DMS 273 treated with DMSO at 0.1 percent for 48 hours (cell line): ENCODE measurements at places on chromosomes 2 and 18.
A peak's percentile ranks its signal among the peaks of the same experiment; 100 is the strongest.

DNA sequence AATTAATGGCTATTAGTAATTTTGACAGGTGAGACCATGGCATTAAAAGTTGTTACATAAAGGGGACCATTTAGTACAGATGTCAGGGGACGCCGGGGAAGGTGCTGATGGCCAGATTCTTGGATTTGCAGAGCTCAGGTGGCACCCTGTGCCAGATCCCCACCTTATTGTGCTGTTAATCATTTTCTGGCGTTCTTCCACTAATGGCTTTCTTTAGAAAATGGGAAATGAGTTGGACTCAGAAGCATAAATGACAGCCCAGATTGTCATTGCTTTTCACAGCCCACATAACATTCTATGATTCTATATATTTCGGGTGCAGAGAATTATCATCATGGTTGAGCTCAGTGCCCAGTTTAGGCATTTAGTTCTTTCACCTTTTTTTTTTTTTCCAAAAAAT lies 257.2 kb upstream of the TCF4 start:
- DNase-seq, result no peak

- DNase-seq, result no peak
Observed at GRCh38 chr2:33314541-33314940, 161.9 kb upstream of the RASGRP3 start.

DNA sequence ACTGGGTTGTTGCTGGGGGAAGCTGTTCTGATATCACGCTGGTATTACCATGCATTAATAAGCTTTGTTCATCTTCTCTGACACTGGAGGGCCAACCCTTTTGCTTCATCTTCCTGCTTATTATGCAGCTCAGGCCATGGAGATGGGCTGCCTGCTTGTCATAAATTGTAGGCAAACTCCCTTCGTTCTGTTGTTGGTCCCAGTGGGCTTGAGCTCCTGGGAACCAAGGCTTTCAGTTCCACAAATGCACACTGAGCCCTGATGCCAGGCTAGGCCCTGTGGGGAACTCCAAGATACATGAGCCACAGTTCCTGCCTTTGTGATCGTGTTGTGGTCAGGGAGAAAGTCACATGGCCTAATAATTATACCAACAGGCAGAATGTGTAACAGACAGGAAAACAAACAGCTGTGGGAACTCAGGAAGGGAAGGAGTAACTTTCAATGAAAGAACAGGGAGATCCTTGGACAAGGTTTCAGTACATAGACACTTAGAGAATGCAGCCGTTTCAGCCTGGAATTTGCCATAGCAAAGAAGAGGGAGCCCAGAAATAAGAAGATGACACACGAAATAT lies 49.0 kb upstream of the BCL2L11 start:
- DNase-seq, result no peak

- DNase-seq, result peak; percentile 63
Observed at GRCh38 chr2:159613651-159614285, 2.6 kb downstream of the BAZ2B start.

GRCh38 chr2:37020212-37020886 lies 54.0 kb upstream of the STRN start:
- DNase-seq, result no peak

DNA sequence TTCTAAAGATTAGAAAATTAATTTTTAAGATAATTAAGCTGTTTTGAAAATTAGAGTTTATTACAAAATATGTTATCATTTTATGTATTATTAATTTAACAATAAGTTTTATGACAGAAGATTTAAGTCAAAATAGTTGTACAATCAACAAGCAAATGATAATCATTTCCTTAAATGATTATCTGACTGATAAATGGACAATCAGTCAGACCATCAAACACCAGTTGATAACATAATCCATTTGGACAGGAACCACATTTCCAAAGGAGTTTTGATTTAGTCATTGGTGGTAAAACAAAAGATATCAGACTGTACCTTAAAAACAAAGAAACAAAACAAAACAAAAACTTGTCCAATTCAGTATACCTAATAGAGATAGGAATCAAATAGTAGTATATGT lies 1.9 kb downstream of the TFPI start:
- no peak for DNase-seq

GRCh38 chr2:47946593-47946992 lies 40.3 kb upstream of the FBXO11 start:
- peak; percentile 94 for DNase-seq

GRCh38 chr2:28564346-28564745 lies 68.5 kb downstream of the PLB1 start:
- no peak for DNase-seq

DNA sequence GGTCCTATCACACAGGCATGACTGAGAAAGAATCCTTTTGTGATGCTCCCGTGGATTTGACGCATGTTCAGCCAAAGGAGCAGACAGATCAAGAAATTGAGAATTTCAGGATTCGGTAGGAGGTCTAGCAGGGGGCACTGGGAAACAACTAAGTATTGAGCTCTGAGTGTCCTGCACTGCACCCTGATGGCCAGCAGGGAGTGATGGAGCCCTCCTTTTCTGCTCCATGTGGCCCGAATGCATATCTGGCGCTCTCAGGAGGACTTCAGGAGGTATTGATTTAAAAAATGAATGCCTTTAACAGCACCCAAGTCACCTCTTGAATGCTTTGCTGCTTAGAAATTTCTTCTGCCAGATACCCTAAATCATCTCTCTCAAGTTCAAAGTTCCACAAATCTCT lies 58.0 kb downstream of the ZNF519 start:
- peak; percentile 7 for DNase-seq

DNA sequence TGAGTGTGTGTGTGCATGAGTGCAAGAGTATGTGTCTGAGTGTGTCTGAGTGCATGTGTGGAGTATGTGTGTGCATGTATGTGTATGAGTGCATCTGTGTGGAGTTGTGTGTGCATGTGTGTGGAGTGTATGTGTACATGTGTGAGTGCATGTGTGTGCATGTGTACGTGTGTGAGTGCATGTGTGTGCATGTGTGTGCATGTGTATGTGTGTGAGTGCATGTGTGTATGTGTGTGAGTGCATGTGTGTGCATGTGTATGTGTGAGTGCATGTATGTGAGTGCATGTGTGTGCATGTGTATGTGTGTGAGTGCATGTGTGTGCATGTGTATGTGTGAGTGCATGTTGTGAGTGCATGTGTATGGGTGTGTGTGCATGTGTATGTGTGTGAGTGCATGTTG lies 23.7 kb downstream of the TOGARAM2 start:
- no peak for DNase-seq

DNA sequence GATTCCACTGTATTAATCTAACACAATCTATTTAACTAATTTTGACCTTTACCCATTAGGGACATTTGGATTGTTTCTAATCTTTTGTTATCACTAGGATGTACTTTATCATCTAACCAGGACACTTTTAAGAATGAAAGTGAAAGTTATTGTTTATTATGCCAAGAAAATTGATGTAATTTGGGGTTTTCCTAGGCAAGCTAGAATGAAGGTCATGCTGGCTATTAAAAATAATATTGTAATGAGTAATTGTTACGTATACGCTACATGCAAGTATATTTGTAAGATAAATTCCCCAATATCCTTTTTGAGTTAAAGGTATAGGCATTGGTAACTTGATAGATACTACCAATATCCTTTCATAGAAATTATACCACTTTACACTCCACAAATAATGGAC lies 74.6 kb downstream of the COL5A2 start:
- no peak for DNase-seq

- no peak for DNase-seq
Observed at GRCh38 chr18:60329131-60329530, 43.4 kb downstream of the MC4R start.

DNA sequence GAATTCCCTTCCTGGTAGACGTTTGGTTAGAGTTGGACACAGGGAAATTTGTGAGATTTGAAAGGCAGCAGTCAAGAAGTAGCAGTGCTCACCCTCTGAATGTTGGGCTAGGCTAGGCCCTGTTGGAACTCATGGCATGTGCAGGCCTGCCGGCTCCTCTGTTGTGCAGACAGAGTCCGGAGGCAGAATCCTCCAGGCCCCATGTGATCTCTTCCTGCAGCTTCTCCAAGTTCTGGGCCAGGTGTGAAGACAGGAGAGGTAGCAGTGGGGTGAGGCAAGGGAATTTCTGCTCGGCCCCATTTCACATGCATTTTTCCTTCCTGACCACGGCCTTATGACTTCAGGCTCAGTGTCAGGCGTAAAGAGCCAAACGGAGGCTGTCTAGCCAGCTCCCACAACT lies 36.9 kb upstream of the RAB31 start:
- no peak for DNase-seq

- peak; percentile 74 for DNase-seq
Observed at GRCh38 chr2:194883711-194884110, 773.3 kb upstream of the SLC39A10 start.

GRCh38 chr2:134217351-134217750 lies 36.5 kb upstream of the MGAT5 start:
- no peak for DNase-seq

DNA sequence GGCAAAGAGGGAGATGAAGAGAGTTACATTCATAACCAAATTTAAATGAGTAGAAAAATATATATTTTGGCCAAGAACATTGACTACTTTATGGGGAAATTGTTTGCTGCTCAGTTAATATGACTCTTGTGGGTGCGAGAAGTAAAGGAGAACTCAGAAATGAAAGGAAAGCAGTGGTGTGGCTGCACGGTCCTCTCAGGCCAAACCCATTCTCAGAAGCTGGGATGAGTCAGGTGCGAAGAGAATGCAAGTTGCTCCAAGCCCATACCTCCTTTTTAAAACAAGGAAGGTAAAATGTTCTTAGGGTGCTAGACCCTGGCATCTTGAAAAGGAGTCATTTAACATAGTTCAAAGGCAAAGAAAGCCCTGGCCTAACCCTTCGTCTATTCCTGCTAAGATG lies 258.6 kb downstream of the RAD51AP2 start:
- DNase-seq, result no peak

DNA sequence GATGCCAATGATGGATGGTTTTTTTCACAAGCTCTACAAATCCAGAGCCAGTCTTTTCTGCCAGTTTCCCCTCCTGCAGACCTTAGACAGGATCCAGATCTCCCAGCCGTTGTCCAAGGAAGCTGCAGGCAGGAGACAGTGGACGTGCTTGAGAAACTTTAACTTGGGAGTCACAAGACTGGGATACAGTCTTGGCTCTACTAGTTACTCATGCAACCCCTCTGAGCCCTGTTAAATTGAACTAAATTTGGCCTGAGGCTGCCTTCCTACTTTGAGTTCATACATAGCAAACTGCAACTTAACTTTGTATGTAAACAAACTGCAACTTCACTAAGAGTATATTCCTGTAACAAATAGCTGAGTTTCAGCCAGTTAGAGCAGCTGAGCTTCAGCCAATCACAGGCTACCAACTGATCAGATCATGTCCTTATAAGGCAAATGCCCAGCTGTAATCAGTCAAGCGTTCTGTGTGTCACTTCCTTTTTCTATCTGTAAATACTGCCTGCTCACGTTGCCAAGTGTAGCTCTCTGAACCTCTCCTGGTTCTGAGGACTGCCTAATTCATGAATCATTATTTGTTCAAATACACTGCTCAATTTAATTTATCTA lies 140.9 kb downstream of the CAPN13 start:
- DNase-seq, result no peak

- no peak for DNase-seq
Observed at GRCh38 chr2:108460345-108461037, 11.5 kb downstream of the GCC2 start.

DNA sequence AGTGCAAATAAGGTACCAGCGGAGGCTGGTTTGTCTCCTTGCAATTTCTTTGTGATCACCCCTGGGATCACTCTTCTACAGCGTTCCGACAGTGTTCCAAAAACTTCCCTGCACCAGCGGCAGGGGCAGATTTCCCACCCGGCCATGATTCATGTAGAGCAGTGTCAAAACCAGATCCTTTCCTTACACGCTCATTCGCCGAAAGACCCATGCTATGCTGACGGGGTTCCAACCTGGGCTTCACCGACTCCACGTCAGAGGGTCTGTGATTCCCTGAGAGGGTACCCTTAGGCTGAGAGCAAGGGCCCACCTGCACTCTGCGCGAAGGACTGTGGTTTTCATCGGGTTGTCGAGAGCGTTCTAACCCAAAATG lies 423 bp upstream of the TTC27 start:
- no peak for DNase-seq

DNA sequence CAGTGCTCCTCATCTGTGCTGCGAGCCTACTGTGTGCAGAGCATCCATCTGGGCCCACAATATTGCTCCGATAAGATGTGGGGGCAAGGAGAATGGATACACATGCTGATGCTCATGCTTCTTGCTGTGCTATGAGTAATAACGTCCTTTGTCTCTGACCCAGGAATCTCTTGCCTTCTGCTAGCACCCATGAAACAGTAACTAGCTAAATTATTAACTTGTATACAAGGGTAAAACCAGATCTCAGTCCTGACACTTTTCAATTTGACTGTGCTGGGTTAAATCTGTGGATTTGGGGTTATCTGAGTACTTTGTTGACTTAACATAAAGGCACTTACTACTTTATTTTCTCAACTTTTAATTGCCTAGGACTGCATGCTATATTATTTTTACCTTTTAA lies 357.6 kb downstream of the SLC4A3 start:
- no peak for DNase-seq

GRCh38 chr18:79000997-79001396 lies 21.4 kb downstream of the SALL3 start:
- no peak for DNase-seq

GRCh38 chr18:27585602-27586173 lies 400.6 kb upstream of the CHST9 start:
- DNase-seq, result no peak

- DNase-seq, result peak; percentile 43
Observed at GRCh38 chr18:21194871-21195771, 46.9 kb upstream of the GREB1L start.

GRCh38 chr2:162006337-162006736 lies 67.7 kb downstream of the DPP4 start:
- no peak for DNase-seq

DNA sequence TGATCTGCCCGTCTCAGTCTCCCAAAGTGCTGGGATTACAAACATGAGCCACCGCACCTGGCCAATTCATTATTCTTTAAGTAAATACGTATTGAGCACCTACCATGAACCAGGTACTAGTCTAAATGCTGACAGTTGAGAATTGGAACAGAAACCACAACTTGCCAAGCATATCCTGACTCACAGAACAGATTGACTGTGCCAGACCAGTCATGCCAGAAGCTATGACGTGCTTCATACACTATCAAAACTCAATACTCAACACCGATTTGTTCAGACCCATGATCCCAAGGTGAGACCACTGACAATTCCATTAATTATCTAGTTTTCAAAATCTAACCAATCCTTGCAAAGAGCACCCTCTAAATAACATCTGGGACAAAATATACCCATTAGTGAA lies 148.6 kb downstream of the B3GNT2 start:
- no peak for DNase-seq

GRCh38 chr2:134457353-134457752 lies 203.5 kb downstream of the MGAT5 start:
- no peak for DNase-seq

DNA sequence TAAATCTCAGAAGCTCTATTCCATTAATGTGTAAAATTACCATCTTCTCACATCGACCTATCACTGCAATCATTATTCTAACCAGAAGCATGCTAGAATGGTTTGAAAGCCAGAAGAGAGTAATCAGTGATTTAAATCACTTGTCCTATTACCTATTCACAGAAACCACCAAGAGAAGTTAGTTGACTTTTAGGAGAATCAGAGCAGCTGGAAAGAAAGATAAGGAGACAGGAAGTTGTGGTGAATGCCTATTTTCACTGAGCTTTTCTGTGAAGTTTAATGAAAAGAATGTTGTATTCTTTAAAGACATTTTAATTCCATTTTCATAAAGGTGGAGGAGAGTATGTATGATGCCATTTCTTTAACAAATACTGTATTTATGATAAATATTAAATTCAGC lies 352.6 kb upstream of the CRIM1 start:
- DNase-seq, result no peak
